ENCODE measurements at places on chromosomes 2 and 18. TPM values are rescaled to one million over a fixed set of nuclear protein-coding genes. Genes with fewer than 3 reads are reported as not detected.

Gene SPATA3
- polyA plus RNA-seq: not detected

Gene M1AP
- 0.15 TPM for polyA plus RNA-seq

GRCh38 chr2:28369358-28369757 is 23.3 kb upstream of the FOSL2 start:
- no peak for DNase-seq

GRCh38 chr2:68303033-68303901 is 16.5 kb downstream of the CNRIP1 start:
- DNase-seq: no peak

- DNase-seq: no peak
These were observed 24.7 kb downstream of the AGAP1 start for GRCh38 chr2:235518322-235519090.

- no peak for DNase-seq
These were observed 25.5 kb downstream of the CHST10 start for GRCh38 chr2:100391735-100392515.

DNA sequence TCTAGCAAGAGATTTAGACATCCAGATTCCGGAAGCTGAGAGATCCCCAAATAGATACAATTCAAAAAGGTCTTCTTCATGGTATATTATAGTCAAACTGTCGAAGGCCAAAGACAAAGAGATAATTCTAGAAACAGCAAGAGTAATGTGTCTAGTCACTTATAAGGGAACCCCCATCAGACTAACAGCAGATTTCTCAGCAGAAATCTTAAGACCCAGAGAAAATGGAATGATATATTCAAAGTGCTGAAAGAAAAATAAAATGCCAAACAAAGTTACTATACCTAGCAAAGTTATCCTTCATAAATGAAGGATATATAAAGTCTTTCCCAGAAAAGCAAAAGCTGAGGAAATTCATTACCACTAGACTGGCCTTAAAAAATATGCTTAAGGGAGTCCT is 36.1 kb upstream of the PAX3 start:
- no peak for DNase-seq
